ENCODE measurements at places on chromosomes 16 and 17.
A peak's percentile ranks its signal among the peaks of the same experiment; 100 is the strongest.

GRCh38 chr17:5962371-5962770 is 107.8 kb upstream of the WSCD1 start:
- no peak for ATAC-seq

DNA sequence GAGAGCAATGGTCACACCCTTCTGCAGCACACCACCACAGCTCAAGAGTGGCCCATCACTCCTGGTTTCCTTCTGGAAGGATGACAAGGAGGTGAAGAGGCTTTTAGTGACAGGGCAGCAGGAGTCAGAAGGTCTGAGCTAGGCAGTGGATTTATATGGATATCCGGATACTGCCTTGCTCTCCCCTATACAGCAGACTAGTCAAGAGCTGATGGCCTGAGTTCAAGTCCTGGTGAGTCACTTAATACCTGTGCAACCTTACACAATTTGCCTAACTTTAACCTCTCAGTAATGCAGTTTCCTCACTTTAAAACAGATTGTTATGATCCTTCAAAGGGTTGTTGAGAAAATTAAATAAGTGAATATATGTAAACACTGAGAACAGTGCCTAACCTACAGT is 22.9 kb downstream of the MYO18A start:
- ATAC-seq, result no peak

GRCh38 chr17:68821860-68822696 is 133.1 kb downstream of the ABCA8 start:
- ATAC-seq, result peak; percentile 98

GRCh38 chr17:77025781-77026180 is 115.0 kb upstream of the SEC14L1 start:
- no peak for ATAC-seq

- ATAC-seq, result no peak
Observed at GRCh38 chr16:12433691-12434390, 369.8 kb downstream of the CPPED1 start.

DNA sequence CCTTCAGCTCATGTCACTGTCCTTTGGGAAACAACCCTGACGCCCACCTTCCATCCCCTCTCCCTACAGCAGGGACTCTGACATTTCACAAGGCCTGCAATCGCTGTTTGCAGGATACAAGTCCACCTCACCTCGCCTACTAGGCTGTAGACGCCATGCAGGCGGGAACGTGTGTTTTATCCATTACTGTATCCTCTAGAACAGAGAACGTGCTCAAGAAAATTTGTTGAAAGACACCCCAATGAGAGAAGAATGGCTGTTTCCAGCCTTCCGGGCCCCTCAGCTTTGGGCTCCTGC is 1.5 kb upstream of the TTYH2 start:
- no peak for ATAC-seq

DNA sequence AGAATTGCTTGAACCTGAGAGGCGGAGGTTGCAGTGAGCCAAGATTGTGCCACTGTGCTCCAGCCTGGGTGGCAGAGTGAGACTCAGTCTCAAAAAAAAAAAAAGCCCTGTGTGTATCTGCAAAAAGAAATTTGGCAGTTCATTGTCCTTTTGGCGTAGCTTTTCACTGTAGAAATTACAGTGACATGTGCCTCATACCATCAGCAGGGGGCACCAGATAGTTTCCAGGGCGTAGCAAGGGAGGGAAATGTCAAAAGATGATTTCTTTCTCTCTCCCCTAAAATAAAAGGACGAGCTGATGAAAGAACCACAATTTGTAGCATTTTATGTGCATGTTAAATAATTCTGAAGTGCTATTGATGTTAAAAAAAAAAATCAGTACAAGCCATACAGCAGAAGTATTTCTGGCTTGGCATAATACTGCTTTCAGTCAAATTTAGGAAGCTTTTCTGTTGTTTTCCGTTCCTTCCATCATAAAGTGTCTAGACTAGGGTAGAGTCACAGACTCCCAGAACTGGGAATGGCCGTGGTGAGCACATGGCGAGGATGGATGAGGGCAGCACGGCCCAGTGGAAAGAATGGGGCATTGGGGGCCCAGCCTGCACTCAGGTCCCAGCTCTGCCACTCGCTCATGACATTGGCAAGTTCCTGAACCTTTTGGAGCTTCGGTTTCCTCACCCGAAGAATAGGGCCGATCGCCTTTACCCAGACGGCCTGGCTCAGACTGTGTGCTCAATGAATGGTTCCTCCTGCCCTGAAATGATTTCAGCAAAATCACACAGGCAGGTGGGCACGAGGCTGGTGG is 59.8 kb upstream of the RPH3AL start:
- ATAC-seq, result peak; percentile 43

GRCh38 chr16:66511602-66512271 is 38.2 kb downstream of the TK2 start:
- peak; percentile 72 for ATAC-seq

DNA sequence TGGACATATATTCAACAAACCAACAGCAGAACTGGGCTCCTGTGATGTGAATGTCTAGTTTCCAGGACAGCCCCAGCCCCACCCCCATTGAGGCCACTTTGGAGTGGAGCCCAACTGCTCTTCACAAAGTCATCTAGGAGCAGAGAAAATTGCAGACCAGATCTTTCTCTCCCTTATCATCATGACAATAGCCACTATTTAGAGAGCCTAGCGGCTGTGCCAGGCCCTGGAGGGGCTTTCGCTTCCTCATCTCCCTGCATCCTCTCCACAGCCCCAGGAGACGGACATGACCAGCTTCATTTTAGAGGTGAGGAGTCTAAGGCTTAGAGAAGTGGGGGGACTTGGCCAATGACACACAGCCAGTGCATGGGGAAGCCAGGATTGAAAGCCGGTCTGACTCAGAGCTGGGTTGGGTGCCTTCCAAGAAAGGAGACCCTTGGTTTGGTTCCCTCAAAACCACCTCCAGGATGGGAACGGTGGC is 1.4 kb downstream of the PRSS8 start:
- no peak for ATAC-seq

DNA sequence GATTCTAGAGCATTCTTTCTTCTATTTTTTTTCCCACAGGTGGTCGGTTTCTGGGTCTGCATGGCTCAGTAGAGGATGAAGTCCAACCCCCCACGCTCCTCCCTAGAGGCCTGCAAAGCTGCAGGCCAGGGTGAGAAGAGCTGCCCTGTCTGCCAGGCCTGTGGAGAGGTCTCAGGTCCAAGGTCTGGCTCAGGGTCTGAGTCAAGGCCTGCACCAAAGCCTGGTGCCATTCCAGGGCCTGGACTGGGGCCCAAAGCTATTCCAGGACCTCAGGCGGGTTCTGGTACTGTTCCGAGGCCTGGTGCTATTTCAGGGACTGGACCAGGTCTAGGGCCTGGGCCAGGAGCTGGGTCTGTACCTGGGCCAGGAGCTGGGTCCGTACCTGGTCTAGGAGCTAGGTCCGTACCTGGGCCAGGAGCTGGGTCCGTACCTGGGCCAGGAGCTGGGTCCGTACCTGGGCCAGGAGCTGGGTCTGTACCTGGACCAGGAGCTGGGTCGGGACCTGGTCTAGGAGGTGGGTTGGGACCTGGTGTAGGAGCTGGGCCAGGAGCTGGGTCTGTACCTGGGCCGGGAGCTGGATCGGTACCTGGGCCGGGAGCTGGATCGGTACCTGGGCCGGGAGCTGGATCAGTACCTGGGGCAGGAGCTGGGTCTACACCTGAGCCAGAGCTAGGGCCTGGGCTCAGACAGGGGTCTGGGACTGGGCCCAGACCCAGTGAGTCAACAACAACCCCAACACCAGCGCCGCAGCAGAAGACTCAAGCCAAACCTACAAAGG is 3.4 kb downstream of the SDR42E2 start:
- ATAC-seq, result no peak

DNA sequence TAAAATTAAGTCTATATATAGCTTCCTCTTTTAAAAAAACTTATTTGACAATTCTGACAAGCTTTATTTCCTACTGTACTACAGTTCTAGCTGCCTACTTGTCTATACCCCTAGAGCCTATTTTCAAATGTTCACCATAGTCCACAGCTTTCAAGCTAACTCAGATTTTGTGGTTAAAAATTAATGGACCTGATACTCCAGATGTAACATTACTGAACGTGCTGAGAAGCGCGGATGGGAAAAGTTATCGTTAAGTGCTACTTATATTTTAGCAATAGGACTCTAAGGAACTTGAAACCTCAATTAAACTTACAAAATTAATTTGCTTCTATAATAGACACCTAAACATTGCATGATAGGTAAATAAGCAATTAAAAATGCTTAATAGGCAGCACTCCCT is 31.2 kb downstream of the GNA13 start:
- no peak for ATAC-seq

DNA sequence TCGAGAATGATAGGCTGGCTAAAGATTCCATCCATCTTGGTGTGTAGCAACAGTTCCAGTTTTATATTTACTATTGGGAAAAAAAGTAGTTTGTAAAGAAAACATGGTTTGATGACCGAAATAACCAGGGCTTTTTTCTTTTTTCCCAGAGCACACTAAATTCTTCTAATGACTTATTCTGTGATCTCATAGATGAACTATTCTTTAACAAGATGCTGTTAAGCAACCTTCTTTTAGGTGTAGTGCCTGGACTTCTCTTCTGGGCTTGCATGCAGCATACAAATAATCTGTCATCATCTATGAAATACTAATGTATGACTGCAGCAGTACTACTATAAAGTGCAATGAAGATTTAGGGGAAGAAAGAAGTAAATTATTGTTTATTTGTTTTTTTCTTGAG is 11.0 kb upstream of the CAPNS2 start:
- no peak for ATAC-seq

GRCh38 chr17:3889325-3890012 is 3.4 kb downstream of the CAMKK1 start:
- no peak for ATAC-seq

- ATAC-seq, result no peak
Observed at GRCh38 chr17:65787503-65787902, 226.1 kb upstream of the AXIN2 start.

- peak; percentile 26 for ATAC-seq
Observed at GRCh38 chr17:44546671-44547606, 10.3 kb upstream of the FZD2 start.

DNA sequence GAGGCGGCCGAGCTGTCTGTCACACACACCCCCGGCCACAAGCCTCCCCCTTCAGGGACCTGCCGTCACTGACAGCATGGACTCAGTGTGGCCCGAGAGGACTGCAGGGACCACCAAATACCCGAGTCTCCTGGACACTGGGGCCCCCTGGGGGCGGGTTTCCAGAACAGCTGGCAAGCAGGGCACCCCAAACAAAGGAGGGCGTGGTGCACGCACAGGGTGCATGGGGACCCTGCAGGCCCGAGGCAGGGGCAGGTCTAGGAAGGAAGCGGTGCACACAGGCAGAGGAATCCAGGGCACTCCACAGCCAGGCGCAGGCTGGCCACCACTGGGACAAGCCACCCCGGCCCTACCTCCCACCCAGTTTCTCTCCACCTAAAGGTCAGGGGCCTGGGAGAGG is 28.7 kb upstream of the ENPP7 start:
- ATAC-seq, result peak; percentile 28

GRCh38 chr17:59154721-59155438 is at the start of gene SKA2:
Gene SKA2 (minus strand): TSS chr17:59155186. CDS start chr17:59155163, 23 bp downstream.
- ATAC-seq, result peak; percentile 88

DNA sequence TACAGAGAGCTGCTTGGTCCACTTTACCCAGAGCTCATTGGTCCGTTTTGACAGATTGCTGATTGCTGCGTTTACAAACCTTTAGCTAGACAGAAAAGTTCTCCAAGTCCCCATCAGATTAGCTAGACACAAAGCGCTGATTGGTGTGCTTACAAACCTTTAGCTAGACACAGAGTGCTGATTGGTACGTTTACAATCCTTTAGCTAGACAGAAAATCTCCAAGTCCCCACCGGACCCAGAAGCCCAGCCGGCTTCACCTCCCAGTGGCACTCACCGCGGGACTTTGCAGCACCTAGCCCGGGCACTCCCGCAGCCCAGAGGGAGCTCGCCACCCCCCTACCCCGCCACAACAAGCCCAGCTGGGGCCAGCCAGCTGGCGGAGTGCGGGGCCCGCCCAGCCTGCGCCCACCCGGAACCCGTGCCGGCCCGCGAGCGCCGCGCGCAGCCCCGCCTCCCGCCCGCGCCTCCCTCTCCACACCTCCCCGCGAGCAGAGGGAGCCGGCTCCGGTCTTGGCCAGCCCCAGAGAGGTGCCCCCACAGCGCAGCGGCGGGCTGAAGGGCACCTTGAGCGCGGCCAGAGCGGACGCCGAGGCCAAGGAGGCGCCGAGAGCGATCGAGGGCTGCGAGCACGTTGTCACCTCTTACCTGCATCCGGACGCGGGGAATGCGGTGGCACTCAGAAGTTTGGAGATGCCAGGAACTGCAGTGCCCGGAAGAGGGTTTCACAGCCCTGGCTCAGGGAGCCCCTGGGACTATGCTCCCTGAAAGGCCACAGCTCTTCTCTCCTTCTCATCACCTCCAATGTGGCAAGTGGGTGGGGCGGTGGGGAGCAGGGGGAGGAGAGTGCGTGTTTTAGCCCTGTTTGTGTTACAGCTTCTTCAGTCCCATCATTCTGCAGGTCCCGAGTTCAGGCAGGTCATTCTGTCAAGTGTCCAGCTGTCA is 1504.5 kb downstream of the CDH11 start:
- ATAC-seq, result peak; percentile 80

DNA sequence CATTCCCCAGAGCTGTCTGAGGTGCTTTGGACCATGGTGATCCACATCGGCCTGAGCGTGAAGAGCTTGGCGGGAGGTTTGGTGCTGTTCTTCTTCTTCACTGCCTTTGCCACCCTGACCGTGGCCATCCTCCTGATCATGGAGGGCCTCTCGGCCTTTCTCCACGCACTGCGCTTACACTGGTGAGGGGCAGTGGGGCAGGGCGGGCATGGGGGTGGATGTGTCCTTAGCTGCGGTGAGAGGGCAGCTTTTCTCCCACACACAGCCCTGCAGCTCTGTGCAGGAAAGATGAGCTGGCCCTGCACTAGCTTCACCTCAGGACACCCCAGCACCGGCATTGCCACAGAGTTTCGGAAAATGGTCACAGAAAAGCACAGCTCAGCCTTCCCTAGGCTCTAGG is 21.8 kb upstream of the NAGLU start:
- ATAC-seq, result no peak

- ATAC-seq, result no peak
Observed at GRCh38 chr16:80142281-80142680, 398.5 kb upstream of the DYNLRB2 start.
